ENCODE measurements at places on chromosomes 4 and X. TPM values are rescaled to one million over a fixed set of nuclear protein-coding genes. Genes with fewer than 3 reads are reported as not detected.
A peak's percentile ranks its signal among the peaks of the same experiment; 100 is the strongest.

GRCh38 chr4:84237008-84237407 lies 262.1 kb downstream of the NKX6-1 start:
- no peak for DNase-seq

DNA sequence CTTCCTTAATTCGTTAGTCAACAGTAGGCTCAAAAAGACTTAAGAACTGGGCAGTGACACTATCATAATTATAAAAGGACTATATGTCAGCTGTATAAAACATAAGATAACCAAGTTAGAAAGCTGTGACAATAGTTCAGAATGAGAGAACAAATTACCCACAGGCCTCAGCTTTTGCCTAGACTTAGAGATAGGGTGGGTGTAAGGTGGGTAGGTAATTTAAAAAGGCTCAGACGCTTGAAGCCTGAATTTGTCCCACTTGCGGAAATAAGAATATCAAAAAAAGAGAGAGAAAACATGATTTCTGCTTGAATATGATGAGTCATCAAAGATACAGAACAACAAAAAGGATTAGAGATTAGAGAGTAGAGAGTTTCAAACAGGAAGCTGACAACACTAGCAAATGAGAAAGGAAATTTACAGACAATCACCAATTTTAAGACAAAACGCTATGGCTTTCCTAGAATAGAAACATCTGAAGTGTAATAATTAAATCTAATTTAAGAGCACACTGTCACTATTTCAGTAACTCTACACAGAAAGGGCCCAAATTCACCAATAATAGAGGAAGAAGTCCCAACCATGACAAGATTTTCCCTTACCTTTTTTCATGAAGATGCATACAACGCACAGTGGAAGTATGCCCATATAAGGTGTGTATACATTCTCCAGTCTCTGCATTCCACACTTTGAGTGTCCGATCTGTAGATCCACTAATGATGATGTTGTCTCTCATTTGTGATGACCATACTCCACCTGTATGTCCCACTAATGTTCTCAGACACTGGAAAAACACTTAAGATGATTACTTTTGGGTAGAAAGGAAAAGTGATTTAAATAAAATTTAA lies 208.1 kb downstream of the FBXW7 start:
- DNase-seq: no peak

Gene LNX1
- total RNA-seq: 3.3 TPM

DNA sequence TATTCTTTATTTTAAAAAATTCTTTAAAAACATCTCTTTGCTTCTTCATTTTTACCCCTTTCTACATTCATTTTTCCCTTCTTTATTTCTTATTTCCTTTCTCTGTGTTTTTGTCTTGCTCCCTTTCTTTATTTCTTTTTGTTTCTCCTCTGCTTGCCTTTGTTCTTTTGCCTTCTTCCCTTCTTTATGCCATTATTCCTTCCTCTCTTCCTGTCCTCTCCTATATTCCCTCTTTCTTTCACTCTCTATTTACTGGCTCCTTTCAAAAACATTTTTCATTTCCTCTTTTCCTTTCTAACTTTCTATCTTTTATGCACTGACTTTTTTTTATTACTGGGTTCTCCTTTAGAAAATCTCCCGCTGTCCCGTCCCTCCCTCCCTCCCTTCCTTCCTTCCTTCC lies 102.2 kb downstream of the RBMX2 start:
- no peak for DNase-seq

DNA sequence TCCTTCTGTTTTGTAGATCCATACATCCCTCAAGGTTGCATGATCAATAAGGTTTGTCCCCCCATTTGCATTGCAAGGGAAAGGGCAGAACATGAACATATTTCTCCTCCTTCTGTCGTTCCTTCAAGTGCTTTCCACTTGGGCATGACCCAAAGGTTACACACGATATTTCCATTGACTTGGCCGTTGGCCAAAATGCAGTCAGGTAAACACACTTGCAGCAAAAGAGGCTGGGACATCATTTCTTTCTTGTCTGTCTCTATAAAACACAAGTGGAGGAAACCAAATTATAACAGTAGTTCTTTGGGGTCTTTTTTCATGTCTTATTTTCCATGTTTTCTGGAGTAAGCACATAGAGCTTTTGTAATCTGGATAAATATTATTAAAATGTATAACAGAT lies 156.1 kb downstream of the FRAS1 start:
- no peak for DNase-seq

DNA sequence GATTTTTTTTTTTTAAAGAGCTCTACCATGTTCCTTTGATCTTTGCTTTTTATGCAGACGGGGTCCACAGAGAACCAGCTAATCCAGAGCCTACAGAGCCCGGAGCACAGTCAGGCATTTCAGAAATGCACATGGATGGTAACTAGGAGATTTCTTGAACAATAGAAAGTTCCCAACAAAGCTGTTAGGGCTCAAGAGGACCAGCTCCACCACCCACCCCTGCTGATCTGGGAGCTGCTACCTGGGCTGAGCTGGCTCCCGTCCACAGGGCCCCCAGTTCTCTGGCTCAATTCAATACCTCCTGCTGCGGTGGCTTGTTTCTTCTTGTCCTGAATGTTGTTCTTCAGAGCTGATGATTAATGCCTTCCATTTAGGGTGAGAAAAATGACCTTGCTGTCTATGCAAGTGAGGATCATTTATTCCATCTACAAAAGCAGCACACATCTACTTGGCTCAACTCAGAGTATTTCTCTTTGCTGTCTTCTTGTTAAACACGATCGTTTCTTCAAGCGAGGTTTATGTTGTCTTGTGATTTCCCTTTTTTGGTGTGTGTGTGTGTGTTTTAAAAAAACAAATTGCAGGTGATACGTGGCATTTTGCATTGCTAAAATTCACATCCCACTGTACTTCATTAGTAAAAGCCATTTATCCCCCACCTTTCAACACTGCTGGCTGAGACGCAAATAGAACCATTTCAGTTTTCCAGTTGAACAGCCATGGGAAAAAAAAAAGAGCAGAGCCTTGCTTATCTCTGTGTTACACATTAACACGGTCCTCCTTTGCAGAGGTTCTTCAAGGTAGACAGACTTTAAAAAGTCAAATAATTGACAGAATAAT lies 31.3 kb downstream of the IGFBP7 start:
- peak; percentile 66 for DNase-seq

GRCh38 chrX:15167826-15168225 lies 102.1 kb downstream of the ASB9 start:
- no peak for DNase-seq

DNA sequence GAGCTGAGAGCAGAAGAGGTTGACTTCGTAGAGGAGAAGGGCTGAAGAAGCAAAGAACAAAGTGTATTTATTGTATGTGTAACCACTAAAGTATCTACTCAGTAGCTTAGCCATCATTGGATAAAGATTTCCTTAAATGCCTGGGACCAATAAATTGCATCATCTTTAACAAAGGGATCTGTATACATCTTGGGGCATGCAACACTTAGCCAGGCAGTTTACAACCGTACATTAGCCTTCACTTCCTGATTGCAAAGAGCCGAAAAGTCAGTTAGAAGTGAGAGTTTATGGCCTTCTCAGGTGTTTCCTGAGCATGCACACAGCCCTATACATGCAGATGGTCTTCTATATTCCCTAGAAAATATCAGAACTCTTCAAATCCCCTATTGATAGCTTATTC lies 68.0 kb upstream of the MAGED1 start:
- DNase-seq: no peak

GRCh38 chrX:115174548-115174947 lies 14.7 kb upstream of the RBMXL3 start:
- no peak for DNase-seq

DNA sequence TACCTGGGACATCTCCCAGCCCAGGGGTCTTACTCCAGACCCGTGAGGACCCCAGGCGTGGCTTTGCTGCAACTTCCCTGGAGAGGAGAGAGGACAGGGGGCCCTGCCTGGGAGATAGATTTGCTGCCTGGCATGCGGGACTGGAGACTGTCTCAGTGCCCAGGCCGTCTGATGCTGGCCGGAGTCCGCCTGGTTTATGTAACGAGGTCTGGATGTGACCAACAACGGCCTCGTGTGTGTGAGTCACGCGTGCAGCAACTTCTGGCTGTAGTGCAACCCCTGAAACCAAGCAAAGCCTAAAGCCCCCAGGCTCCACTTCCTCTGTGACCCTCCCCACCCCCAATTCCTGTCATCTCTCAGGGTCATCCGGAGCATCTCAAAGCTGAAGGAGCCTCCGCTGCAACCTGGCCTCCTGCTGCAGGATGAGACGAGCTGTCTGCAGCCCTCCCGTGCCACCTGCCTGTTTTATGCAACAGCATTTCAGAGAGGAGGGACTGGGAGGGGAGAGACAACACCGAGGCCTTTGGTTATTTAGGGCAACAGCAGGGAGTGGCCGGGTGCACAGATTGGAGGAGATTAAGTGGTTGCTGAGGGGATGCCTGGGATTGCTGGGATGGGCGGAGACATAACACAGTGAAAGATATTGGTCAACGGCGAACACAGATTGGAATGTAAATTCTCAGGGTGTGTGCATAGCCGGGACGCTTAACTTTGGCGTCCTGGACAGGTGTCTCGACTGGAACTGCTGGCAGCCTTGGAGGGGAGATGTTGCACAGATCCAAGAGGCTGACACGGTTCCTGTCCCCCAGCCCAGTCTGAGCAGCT lies 16.0 kb downstream of the XG start:
- DNase-seq: peak; percentile 72

GRCh38 chr4:127783026-127783769 lies 1.1 kb downstream of the HSPA4L start:
- peak; percentile 82 for DNase-seq

GRCh38 chr4:24574236-24574635 lies 10.1 kb downstream of the DHX15 start:
- DNase-seq: no peak

GRCh38 chr4:62952366-62952765 lies 1456.9 kb downstream of the TECRL start:
- no peak for DNase-seq

DNA sequence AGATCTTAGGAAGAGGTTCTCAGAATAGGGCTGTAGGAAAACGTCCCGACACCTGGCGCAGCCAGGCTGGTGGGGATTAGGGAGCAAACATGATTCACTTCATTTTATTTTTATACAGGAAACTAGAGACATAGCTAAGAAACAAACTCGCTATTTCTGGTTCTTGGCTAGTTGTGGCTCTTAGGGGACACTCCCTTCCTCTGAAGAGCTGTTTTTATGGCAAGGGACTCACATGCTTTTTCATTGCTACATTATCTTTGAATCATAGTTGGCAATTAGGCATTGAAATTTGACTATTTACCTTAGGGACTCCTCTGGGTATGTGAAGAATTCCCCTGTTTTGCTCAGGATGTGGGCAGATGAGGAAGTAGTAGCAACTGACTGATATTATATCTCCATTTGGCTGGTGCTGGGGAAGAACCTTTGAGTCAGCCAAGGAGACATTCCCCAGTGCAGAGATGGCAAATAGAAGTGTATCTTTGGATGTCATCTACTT lies 174.5 kb downstream of the SMIM20 start:
- peak; percentile 26 for DNase-seq

Gene IL3RA
- not detected for total RNA-seq

DNA sequence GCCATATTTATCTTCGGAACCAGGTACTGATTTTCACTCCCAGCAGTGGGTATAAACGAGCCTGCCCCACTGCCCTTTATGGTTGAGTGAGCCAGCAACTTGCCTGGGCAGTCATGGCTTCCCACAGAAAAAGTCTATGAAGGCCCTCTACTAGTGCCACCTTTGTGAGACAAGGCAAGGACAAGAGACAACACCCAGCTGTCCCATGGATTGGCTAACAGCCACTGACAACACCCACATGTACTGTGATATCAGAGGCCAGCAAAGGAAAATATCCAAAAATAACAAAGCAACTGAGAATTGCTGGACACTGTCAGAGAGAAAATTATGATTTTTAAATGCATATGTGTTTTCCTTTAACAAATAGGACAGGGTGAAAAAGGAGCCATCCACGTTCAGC lies 248.4 kb upstream of the TTC29 start:
- DNase-seq: no peak

- DNase-seq: no peak
These were observed 7.2 kb upstream of the MAGEA11 start for GRCh38 chrX:149704664-149705063.

DNA sequence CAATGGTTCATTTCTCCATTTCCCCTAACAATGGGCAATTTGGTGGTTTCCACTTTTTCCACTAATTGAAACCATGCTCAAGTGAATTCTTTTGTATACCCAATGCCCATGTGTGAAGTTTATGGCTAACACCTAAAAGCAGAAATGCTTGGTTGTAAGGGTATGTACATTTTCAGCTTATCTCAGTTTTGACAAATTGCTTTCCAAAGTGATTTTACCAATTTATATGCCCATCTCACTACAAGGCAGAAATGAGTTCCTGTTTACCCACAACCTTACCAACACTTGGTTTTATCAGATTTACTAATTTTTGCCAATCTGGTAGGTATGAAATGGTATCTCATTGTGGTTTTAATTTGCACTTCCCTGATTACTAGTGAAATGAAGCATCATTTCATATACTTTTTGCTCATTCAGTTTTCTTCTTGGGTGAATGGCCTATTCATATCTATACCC lies 14.8 kb downstream of the GPR34 start:
- no peak for DNase-seq

DNA sequence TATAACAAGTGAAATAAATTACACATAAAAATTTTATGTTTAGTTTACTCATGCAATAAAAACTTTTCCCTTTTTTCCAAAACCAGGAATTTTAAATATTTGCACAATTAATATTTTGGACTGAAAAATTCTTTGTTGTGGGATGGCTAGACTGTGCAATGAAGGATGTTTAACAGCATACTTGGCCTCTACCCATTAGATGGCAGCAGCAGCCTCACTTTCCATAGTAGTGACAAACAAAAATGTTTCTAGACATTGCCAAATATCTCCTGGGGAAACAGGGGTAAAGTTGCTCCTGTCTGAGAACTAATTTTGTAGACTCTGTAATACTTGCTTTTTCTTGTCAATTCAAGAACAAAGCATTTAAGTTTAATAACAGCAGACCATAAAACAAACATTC lies 49.8 kb downstream of the SCLT1 start:
- DNase-seq: no peak

DNA sequence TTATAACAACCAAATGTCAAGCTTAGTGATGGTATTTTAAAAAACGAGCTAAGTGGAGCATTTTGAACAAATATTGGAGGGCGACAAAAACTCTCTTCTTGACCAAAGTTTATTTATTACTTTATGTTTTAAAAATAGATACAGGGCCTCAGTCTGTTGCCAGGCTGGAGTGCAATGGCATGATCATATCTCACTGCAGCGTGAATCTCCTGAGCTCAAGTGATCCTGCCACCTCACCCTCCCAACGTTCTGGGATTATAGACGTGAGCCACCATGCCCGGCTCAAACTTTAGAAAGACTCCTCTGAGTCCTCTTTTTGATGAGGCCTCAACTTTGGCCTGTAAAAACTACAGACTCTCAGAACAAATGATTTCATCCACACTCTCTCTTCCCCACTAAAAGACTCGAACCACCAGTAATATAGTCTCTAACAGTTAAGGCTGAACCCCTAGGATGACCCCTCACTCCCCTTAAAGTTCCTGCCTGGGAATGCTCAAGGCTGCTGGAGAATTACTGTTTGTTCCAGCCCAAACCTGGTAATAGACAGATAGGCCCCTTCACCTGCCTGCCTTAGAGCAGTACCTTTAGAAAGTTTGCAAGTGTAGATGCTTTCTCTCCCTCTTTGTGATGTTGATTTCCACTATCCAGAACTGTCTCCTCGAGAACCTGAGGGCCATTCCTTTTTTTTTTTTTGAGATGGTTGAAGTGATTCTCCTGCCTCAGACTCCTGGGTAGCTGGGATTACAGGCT lies 55.3 kb upstream of the HPSE start:
- DNase-seq: no peak

Data from PC-9 (cell line).